ENCODE measurements at places on chromosomes 3 and 15. TPM values are rescaled to one million over a fixed set of nuclear protein-coding genes. Genes with fewer than 3 reads are reported as not detected.

Gene SEMA4B
- 26.2 TPM for polyA plus RNA-seq

GRCh38 chr3:147189016-147189415 is 217.3 kb downstream of the ZIC4 start:
- H3K27me3 ChIP-seq = no peaks in the 10 kb centered on the region
- H3K4me3 ChIP-seq = no peak overlapping the region
- no peak overlapping the region for H3K27ac ChIP-seq
- no peak for DNase-seq
- no peaks in the 10 kb centered on the region for H3K4me1 ChIP-seq

DNA sequence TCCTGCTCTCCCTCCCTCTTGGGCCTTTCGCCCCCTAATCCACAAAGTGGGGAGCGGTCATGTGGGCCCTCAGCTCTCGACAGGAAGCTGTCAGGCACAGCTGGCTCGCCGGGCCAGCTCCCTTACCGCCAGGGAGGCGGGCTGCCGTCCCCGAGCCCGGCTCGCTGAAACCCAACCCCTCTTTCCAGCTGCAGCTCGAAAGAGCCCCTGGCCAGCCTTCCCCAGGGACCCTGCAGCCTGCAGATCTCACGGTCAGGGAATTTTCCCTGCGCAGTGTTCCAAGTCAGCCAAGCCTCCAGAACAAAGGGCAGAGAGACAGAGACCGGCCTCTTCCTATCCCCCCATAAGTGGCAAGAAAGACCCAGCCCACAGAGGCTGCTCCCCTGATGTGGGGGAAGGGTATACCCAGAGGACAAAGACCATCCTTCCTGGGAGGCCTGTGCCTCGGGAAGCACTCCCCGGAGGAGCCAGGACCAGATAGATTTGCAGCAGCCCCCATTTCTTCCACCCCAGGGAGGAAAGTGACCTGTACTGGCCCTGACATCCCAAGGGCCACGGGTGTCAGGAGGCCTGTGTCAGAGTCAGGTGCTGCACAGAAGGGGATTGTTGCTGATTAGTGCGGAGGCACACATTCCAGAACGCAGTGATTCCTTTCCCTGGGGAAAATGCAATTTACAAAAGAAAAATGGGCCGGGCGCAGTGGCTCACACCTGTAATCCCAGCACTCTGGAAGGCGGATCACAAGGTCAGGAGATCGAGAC is 32.6 kb downstream of the MAGEF1 start:
- no peaks in the 10 kb centered on the region for H3K4me1 ChIP-seq
- H3K4me3 ChIP-seq = no peak overlapping the region
- H3K27me3 ChIP-seq = no peaks in the 10 kb centered on the region
- H3K36me3 ChIP-seq = no peaks in the 10 kb centered on the region
- DNase-seq = no peak

Gene KCNMB3
- polyA plus RNA-seq = 1.5 TPM

DNA sequence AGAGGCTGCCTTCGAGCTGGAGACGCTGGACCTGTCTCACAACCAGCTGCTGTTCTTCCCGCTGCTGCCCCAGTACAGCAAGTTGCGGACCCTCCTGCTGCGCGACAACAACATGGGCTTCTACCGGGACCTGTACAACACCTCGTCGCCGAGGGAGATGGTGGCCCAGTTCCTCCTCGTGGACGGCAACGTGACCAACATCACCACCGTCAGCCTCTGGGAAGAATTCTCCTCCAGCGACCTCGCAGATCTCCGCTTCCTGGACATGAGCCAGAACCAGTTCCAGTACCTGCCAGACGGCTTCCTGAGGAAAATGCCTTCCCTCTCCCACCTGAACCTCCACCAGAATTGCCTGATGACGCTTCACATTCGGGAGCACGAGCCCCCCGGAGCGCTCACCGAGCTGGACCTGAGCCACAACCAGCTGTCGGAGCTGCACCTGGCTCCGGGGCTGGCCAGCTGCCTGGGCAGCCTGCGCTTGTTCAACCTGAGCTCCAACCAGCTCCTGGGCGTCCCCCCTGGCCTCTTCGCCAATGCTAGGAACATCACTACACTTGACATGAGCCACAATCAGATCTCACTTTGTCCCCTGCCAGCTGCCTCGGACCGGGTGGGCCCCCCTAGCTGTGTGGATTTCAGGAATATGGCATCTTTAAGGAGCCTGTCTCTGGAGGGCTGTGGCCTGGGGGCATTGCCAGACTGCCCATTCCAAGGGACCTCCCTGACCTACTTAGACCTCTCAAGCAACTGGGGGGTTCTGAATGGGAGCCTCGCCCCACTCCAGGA is 21.1 kb downstream of the NRROS start:
- H3K36me3 ChIP-seq = peaks cover under 1% of the 10 kb centered on the region
- DNase-seq = no peak
- H3K27me3 ChIP-seq = no peaks in the 10 kb centered on the region
- H3K4me3 ChIP-seq = no peak overlapping the region
- H3K4me1 ChIP-seq = no peaks in the 10 kb centered on the region
- H3K27ac ChIP-seq = no peak overlapping the region

- H3K4me3 ChIP-seq = no peak overlapping the region
- H3K4me1 ChIP-seq = no peaks in the 10 kb centered on the region
- no peak for DNase-seq
These were observed 835.4 kb upstream of the NR2F2 start for GRCh38 chr15:95494971-95495541.

DNA sequence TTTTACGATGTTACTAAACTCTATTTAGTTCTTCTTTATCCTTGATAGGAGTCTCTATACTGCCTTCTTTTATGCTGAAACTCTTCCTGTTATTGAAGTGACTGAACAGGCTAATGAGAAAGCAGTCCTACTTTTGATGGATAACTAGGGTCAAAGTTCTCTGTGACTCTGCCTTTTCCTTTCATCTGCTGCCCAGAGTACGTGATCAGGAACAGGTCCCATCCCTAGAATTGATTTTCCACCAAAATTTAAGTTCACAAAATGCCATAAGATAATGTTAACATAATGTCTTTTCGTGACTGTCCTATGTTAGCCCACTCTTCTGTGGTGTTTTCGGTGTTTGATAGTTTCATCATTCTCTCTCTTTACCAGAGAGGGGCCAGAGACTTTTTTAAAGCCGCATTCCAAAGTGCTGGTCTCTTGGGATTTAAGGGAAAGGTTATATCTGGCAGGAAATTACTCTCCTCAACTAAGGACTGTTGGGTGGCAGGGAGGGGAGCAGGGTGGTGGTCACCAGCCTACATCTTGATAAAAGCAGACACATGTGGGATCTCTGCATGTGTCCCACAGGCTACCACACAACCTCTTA is 50.3 kb upstream of the PLXND1 start:
- DNase-seq = peak; percentile 60
- H3K27me3 ChIP-seq = no peaks in the 10 kb centered on the region
- H3K4me1 ChIP-seq = no peaks in the 10 kb centered on the region
- H3K36me3 ChIP-seq = no peaks in the 10 kb centered on the region
- no peak overlapping the region for H3K4me3 ChIP-seq

DNA sequence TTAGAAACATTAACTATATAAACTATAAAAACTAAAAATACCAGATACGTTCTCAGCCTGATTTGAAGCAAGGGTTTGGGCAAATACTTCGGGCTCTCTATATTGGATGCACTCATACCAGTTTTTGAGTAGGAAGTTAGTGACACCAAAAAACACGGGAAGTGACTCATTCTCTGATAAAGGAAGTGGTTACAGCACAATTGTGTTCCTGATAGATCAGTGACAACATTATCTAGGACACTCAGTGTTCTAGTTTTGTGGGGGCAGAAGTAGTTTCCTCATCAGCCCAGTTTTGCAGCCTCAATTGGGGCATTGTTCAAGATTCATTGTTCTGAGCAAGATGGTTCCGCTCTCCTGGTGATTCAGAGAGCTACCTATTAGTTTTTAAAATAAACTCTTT is 469.6 kb upstream of the DPPA4 start:
- H3K27me3 ChIP-seq = no peaks in the 10 kb centered on the region
- H3K4me1 ChIP-seq = no peaks in the 10 kb centered on the region
- no peak overlapping the region for H3K27ac ChIP-seq
- DNase-seq = no peak
- H3K36me3 ChIP-seq = no peaks in the 10 kb centered on the region
- H3K4me3 ChIP-seq = no peak overlapping the region

- no peaks in the 10 kb centered on the region for H3K36me3 ChIP-seq
- no peaks in the 10 kb centered on the region for H3K4me1 ChIP-seq
- no peak for DNase-seq
- H3K27ac ChIP-seq = no peak overlapping the region
- no peaks in the 10 kb centered on the region for H3K27me3 ChIP-seq
These were observed 45.1 kb downstream of the MFSD1 start for GRCh38 chr3:158846803-158847451.

Measured in small intestine (tissue), 16 donors.